ENCODE measurements at places on chromosomes 6 and 20. TPM values are rescaled to one million over a fixed set of nuclear protein-coding genes. Genes with fewer than 3 reads are reported as not detected.

DNA sequence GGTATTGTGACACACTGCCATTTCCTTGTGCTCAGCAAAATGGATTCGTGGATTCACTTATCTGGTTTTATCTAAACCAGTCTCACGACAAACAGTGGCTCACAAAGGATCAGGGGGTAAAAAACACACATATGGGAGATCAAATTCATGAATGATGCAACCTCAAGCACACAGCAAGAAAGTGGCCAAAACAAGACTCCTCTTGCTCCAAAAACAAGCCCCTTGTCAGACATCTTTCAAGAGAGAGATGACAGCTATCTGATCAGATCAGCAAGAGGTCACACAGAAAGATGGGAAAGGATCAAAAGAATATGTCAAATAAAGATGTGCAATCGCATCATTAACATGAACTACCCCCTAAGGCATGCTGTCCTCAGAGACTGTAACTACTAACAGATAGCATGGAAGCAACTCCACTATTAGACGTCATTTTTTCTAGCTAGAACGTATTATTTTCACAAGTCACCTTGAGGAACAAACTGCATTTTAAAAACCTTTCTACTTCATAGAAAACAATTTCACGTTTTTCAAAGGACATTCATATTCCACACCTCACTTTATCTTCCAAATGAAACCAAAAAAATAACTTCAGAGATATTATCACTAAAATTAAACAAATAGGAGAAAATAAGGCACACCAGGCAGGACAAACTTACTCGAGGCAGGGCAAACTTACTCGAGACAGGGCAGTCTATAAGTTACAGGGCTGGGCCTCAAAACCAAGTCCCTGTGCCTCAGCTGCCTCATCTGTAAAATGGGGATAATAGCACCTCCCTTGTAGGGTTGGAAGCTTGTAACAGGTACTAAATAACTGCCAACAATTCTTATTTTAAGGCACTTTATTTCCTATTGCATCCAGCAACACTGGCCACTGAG lies 122.3 kb downstream of the PREX1 start:
- H3K27me3 ChIP-seq, result no peaks in the 10 kb centered on the region
- no peak for DNase-seq
- H3K36me3 ChIP-seq, result no peaks in the 10 kb centered on the region
- H3K4me1 ChIP-seq, result no peaks in the 10 kb centered on the region

DNA sequence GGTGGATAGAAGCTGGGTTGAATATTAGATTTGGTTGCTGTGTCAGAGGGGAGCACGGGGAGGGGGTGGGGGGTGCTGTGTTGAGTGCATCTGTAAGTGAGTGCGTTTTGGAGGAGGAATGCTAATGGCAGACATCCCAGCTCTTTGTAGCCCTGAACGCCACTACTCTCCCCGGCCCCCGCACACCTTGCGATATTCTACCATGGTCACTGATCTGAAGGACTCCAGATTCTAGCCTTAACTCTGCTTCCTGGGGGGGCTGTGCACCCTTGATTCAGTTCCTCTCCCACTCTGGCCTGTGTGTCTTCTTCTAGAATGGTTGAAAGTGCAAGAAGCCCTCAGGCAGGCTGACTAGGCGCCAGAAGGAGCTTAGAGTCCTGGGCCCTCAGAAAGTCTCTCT lies 7.1 kb downstream of the GLP1R start:
- no peaks in the 10 kb centered on the region for H3K27me3 ChIP-seq
- H3K36me3 ChIP-seq, result no peaks in the 10 kb centered on the region
- no peaks in the 10 kb centered on the region for H3K4me1 ChIP-seq
- H3K4me3 ChIP-seq, result no peak overlapping the region
- no peak overlapping the region for H3K27ac ChIP-seq

DNA sequence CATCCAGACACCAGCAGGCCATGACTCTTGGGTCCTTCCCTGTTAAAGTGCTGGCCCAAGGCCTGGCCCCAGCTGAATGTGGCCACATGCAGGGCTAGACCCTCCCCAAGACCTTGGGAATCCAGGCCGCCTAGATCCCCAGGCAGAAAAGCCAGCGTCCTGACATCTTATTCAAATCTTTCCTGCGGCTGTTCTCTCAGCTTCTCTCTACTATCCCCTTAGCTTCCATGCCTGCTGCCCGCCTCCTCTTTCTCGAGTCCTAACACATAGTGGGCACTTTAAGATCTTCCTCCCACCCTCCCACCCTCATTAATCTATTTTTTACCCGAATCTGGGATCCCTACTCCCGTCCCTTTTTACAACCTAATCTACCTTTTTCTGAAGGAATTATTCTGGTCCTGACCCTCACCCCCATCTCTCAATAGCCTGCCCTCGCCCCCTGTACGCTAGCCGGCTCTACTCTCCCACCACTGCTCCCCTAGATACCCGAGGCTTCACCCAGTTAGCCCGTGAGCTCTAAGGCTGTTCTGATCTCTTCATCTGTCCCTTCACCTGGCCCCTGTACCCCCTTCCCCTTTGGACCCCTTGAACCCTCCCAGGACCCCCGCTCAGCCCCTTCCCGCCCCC lies at the start of gene CCHCR1:
Gene CCHCR1 (minus strand): TSS at position 290 of the 627 bp plus-strand sequence. CDS start 202 bp downstream, at position 88.
- H3K36me3 ChIP-seq, result no peaks in the 10 kb centered on the region
- no peaks in the 10 kb centered on the region for H3K4me1 ChIP-seq
- no peak for DNase-seq
- no peaks in the 10 kb centered on the region for H3K27me3 ChIP-seq
- peak within 1 kb of the TSS; percentile 86 for H3K27ac ChIP-seq

DNA sequence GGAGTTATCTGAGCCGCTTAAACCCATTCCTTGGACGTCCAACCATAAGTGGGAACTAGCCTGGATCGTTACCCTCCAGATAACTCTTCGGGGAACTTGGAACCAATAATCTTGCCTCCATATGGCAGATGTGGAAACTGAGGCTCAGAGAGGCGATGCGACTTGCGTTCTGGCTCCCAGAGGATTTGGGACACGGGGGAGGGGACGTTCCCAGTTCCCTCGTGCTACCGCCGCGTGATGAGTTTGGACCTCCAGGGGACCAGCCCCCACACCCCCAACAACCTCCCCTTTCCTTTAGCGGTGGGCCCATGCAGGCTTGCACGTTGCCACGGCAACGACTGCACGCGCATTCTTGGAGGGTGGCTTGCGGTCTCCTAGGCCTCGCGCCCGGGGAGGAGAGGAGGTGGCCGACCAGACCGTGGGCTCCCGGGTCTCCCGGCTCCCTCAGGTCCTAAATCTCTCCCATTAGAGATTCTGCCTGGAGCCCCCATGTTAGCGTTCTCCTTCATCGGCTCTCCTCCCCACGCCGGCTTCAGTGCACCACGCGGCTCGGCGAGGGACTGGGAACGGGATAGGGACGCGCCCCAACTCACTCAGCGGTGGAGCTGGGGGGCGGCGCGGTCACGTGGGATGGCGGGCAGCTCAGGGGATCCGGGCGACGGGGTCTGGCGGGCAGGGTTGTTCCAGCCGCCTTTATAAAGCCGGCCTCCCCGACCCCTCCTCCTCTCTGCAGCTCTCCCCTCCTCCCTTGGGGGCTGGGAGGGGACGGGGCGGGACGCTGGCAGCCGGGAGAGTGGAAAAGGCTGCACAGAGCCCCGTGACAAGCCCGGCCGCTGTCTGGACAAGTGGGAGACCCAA lies at the start of gene PLTP:
Gene PLTP (minus strand): TSS at position 670 of the 858 bp plus-strand sequence. CDS start 703 bp downstream, outside the sequence.
- no peaks in the 10 kb centered on the region for H3K36me3 ChIP-seq
- no peaks in the 10 kb centered on the region for H3K27me3 ChIP-seq
- H3K4me3 ChIP-seq, result peak within 1 kb of the TSS; percentile 78
- H3K4me1 ChIP-seq, result no peaks in the 10 kb centered on the region
- peak; percentile 83 for DNase-seq

Gene CGA
- not detected for total RNA-seq

Gene MAD2L1BP
- 21.5 TPM for total RNA-seq

Gene B4GALT5
- 15.4 TPM for total RNA-seq

- peaks cover 6% of the 10 kb centered on the region for H3K4me1 ChIP-seq
- H3K36me3 ChIP-seq, result no peaks in the 10 kb centered on the region
Measured at GRCh38 chr6:168159506-168159905, 80.5 kb upstream of the FRMD1 start.

DNA sequence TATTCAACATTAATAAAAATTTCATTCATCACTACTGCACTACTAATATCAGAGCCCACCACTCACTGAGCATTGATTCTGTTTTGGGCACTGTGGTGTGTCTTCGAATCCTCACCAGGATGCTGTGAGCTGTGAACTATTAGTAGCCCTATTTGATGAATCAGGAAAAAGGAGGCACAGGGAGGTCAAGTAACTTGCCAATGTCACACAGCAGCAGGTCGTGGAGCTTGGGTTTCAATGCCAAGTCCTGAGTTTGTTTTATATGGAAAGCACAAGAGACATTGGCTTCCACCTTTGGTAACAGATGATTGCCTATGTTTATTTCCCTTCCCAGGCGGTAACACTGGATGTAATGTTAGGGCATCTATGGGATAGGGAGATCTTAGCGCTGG lies 15.0 kb downstream of the NQO2 start:
- H3K4me3 ChIP-seq, result no peak overlapping the region
- H3K4me1 ChIP-seq, result no peaks in the 10 kb centered on the region
- no peaks in the 10 kb centered on the region for H3K27me3 ChIP-seq
- DNase-seq, result no peak
- no peaks in the 10 kb centered on the region for H3K36me3 ChIP-seq

DNA sequence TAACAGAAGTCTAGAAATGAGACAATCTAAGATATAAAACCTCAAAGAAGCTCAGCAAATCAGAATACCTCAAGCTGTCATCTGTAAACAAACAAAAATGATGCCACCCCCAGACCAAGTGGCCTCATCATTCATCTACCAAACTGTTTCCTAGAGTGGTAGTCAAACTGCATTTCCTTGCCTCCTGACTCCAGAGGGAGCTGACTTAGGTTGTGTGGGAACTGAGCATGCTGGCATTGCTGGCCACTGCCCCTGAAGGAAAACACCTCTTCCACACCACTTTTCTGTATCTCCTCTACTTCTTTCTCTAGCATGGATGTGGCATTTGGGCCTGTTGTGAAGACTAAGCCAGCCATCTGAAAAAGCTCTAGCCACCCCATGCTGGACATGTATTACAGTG lies 56.3 kb downstream of the ZHX3 start:
- H3K27ac ChIP-seq, result no peak overlapping the region
- H3K36me3 ChIP-seq, result no peaks in the 10 kb centered on the region
- no peak for DNase-seq
- H3K4me3 ChIP-seq, result no peak overlapping the region
- no peaks in the 10 kb centered on the region for H3K27me3 ChIP-seq

Gene OR2J3
- not detected for total RNA-seq

DNA sequence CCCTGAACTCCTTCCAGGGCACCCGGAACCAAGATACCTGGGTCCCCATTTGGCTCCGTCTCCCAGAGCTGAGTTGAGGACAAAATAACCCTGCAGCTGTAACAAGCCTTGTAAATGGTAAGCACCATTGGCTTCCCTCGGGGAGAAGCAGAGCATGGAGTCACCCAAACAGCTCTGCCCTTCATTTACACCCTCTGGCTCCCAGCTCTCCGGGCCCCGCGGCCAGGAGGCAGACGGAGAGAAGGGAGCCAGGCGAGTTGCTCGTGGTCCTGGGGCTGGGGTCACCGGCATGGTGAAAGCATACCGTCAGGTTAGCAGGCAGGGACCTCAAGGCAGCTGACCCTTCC lies 2.1 kb downstream of the TFEB start:
- H3K27me3 ChIP-seq, result no peaks in the 10 kb centered on the region
- no peaks in the 10 kb centered on the region for H3K36me3 ChIP-seq
- peak overlapping the region; percentile 98 for H3K4me3 ChIP-seq
- H3K27ac ChIP-seq, result peak overlapping the region; percentile 98

- no peak overlapping the region for H3K27ac ChIP-seq
- H3K36me3 ChIP-seq, result no peaks in the 10 kb centered on the region
- H3K27me3 ChIP-seq, result no peaks in the 10 kb centered on the region
- H3K4me3 ChIP-seq, result no peak overlapping the region
- no peak for DNase-seq
- no peaks in the 10 kb centered on the region for H3K4me1 ChIP-seq
Measured at GRCh38 chr6:63805345-63805744, 169.7 kb downstream of the PHF3 start.

DNA sequence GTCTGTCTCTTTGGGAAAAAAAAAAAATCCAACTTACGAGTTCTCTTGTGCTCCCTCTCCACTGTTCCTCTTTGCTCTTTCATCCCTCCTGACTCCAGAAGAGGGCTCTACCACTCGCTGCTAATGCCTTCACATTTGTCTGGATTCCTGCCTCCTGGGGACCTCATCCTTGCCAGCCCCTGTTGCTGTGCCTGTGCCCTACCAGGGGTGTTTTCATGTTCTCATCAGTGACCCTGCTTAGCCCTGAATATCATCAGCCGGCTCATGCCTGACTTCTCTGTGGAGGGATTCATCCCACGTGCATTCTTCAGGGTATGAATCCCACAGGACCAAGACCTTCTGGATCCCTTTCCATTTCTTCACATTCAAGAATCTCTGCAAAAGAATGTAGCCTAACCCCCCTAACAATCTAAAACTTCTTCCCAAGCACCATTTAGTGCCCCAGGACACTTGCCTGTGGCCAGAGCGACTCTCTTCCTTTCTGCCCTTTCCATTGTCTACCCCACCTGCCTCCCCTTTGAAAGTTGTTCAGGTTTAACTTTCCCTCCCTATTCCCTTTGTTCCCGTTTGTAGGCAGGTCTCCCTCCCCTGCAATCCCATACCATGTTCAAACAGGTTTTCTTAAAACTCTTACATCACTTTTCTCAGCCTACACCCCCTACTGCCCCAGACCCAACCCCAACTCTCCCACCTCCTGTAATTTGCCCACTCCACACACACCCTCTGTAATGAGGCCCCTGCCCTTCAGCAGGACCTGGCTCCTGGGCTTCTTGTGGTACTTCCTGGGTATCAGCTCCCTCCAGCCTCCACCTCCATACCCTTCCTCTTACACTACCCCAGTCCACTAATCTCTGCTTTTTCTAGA lies 50.2 kb downstream of the RREB1 start:
- DNase-seq, result no peak
- no peaks in the 10 kb centered on the region for H3K4me1 ChIP-seq
- no peak overlapping the region for H3K27ac ChIP-seq
- no peaks in the 10 kb centered on the region for H3K36me3 ChIP-seq
- H3K27me3 ChIP-seq, result no peaks in the 10 kb centered on the region

GRCh38 chr6:162467679-162468078 lies 259.9 kb downstream of the PRKN start:
- no peak overlapping the region for H3K4me3 ChIP-seq
- no peak for DNase-seq
- no peaks in the 10 kb centered on the region for H3K4me1 ChIP-seq
- H3K27me3 ChIP-seq, result no peaks in the 10 kb centered on the region
- H3K27ac ChIP-seq, result no peak overlapping the region

GRCh38 chr6:87391334-87391733 lies 16.4 kb upstream of the CFAP206 start:
- no peaks in the 10 kb centered on the region for H3K36me3 ChIP-seq
- no peaks in the 10 kb centered on the region for H3K4me1 ChIP-seq
- no peak overlapping the region for H3K27ac ChIP-seq
- no peaks in the 10 kb centered on the region for H3K27me3 ChIP-seq
- DNase-seq, result no peak

GRCh38 chr20:35468671-35469334 lies 13.4 kb downstream of the CEP250 start:
- H3K27me3 ChIP-seq, result no peaks in the 10 kb centered on the region
- no peak for DNase-seq
- no peak overlapping the region for H3K27ac ChIP-seq
- H3K4me3 ChIP-seq, result no peak overlapping the region

GRCh38 chr6:108193835-108194234 lies 28.0 kb downstream of the NR2E1 start:
- no peaks in the 10 kb centered on the region for H3K27me3 ChIP-seq
- no peak overlapping the region for H3K27ac ChIP-seq
- no peaks in the 10 kb centered on the region for H3K4me1 ChIP-seq
- DNase-seq, result no peak
- no peak overlapping the region for H3K4me3 ChIP-seq

- H3K36me3 ChIP-seq, result no peaks in the 10 kb centered on the region
- H3K27ac ChIP-seq, result no peak overlapping the region
- no peak for DNase-seq
- no peak overlapping the region for H3K4me3 ChIP-seq
- no peaks in the 10 kb centered on the region for H3K27me3 ChIP-seq
Measured at GRCh38 chr6:157080986-157081391, 242.3 kb downstream of the TMEM242 start.
